ENCODE measurements at places on chromosomes 2 and 18.

GRCh38 chr2:48328942-48329723, 200.8 kb upstream of the STON1 start:
- no peak for DNase-seq

- DNase-seq: no peak
Measured at GRCh38 chr18:3577281-3577855, 127.4 kb downstream of the TGIF1 start.

GRCh38 chr18:37065254-37065653, 236.3 kb downstream of the KIAA1328 start:
- no peak for DNase-seq

- no peak for DNase-seq
Measured at GRCh38 chr2:223890721-223891120, 53.3 kb upstream of the AP1S3 start.

DNA sequence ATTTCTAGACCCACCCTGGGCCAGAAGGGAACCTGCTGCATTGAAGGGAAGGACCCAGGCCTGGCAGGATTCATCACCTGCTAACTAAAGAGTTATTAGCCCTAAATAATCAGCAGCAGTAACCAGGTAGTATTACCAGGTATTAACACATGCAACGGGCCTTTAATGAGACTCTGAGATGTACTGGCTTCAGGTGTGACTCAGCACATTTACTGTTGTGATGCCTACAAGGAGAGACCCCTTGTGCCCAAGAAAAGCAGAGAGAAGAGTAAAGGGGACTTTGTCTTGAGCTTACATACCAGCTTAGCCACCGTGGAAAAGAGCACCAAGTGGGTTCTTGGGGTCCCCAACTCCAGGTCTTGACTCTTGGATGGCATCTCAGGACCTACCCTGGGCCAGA, 243.1 kb upstream of the SLC39A10 start:
- no peak for DNase-seq

- no peak for DNase-seq
Measured at GRCh38 chr2:161761160-161761559, 136.9 kb downstream of the SLC4A10 start.

DNA sequence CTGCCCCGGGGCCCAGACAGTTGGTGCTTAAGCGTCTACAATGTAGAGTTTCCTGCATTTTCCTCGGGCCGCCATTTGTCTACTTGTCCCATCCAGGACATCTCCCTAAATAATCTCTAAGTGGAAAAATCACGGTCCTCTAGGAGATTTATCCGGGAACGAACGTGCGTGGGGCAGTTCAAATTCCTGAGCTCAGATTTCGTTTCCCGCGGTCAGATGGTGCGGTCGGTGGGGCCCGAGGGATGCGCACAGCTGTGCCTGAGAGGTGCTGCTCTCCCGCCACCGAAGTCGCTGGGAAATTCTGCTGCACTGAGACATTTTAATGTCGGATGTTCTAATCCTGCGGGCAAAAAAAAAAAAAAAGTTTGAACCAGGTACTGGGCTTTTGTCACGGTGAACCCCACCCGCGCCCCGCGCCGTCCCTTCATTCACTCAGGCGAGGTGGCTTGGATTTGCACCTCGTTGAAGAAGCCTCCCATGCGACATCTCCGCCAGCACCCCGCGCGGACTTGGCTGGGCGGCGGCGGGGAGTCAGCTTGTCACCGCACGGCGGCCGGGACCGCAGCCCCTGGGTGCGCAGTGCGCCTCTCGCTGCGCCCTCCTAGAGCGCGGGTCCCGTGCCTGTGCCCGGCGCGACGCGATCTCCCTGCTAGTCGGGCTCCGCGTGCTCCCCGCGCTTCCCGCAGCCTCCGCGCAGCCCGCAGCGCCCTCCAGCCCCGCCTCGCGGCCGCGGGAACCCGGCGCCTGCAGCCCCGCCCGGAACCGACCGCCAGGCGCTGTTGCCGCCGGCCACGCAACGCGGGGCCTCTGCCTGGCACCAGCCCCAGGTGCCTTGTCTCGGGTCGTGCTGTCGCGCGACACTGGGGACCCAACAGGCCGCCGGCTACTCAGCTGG, 191.9 kb upstream of the TCF4 start:
- no peak for DNase-seq

DNA sequence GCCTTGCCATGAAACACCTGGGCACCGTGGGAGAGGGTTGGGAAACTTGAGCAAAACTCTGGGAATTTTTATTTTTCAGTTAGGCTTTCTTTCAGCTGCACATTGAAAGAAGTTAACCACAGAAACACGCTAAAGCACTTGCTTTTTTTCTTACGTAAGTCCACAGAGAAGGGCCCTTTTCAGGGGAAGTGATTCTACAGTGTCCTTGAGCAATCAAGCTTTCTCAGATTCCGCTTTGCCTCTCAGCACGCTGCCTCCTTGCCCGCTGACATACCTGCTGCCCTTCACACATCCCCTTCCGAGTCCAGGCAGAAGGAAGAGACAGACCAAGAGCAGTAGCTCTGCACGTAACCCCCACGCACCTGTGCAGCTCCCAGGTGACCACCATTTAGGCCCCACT, 135.5 kb upstream of the MYT1L start:
- no peak for DNase-seq

DNA sequence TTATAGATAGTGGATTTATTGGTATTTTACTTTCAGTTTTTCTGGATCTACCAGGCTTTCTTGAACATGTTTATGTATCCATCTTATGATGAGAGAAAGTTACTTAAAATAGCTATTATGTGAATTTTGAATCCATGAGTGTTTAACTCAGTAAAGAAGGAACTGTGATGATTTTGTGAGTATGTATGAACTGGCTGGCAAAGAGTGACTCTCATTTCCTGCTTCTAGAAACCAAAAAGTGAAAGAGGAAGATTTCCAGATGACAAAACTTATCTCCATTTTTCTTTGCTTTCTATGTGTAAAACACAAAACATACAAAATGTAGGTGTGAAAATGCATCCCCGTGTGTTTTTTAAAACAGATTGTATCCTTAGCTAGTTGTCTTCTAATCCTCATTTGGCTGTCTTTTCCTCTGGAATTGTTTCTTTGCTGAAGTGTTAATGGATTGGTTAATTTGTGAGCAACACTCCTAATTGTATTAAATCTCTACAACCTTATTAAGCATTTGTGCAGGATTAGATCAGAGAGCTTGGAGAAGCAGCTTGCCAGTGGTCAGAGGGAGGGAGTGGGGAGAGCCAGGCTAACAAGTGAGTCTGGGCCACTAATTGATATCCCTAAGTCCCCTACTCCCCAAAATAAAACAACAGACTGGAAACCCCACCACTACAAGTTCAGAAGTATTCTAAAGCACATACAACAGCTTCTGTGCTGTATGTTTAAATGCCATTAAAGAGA, 23.9 kb downstream of the PTPRM start:
- no peak for DNase-seq

GRCh38 chr2:64972426-64972825, 16.8 kb upstream of the SLC1A4 start:
- no peak for DNase-seq

- no peak for DNase-seq
Measured at GRCh38 chr2:201938156-201938775, 95.4 kb upstream of the FZD7 start.

- no peak for DNase-seq
Measured at GRCh38 chr2:76413436-76413835, 702.7 kb upstream of the GCFC2 start.

DNA sequence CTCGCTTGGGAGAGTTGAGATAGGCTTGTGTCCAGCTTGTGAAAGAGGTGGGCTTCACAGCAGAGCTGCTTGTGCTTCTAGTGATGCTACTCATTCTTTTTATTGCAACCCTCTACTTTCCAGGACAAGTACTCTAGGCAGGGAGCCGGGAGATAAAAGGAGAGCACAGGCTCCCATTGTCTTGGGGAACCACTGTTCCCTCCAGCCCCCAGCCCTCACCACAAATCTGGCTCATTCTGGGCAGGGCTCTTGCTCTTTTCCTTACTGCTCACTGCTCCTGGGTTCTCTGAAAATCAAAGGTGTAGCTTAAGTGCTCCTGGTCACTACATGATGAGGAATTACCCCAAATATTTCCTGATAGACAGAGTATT, 81.4 kb downstream of the CABYR start:
- DNase-seq: no peak

DNA sequence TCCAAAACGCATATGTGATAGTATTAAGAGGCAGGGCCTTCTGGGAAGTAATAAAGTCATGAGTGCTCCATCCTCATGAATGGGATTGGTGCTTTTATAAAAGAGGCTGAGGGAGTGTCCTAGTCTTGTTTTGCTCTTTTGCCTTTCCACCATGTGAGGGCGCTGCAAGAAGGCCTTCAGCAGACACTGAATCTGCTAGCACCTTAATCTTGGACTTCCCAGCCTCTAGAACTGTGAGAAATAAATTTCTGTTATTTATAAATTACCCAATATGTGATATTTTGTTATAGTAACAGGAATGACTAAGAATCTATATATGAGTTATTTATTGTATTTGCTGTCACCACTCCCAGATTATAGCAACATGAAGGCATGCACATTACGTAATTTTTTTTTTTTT, 63.5 kb downstream of the PLA2R1 start:
- no peak for DNase-seq

DNA sequence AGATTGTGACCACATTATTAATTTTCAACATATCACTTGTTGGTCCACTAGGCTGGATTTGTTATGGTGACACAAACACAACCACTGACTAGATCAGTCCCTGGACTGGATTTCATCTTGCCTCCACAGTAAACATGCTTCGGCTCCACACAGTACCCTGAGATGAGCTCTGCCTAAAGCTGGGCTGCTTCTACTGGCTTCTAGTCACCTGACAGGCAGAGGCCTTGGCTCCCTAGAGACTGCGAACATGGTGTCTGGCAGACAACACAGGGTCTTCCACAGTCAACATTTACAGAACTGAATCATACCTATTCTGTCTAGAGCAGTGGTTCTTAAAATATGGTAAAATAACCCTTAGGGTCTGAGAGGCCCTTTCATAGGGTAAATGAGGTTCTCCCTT, 69.2 kb downstream of the RIT2 start:
- no peak for DNase-seq

GRCh38 chr18:63472380-63472779, 4.4 kb upstream of the SERPINB5 start:
- no peak for DNase-seq

GRCh38 chr2:96163415-96163767, 18.2 kb upstream of the DUSP2 start:
- no peak for DNase-seq

DNA sequence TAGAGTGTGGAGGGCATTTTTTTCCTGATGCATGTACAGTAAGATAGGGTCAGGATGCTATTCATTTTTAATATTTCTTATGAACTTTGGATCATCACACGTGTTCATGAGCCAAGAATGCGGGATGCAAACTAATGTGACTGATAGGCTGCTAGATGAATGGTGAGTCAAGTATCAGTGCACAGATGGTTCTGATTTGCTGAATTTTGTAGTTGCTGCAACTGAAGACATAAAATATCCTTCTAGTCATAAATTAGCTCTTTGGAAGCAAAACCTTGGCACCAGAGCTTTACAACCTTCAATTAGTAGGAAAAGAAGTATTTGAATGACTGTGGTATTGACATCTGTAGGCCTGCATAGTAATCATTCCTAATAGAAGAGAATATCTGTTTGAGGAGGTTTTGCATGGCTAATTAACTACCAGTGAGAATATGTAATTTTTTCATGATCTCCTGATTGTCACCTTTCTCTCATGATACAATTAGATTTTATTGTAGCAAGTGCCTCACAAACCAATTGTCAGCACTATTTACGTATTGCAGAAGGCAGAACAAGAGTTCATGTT, 94.0 kb downstream of the VRK2 start:
- peak; percentile 60 for DNase-seq

- DNase-seq: no peak
Measured at GRCh38 chr2:239442192-239442591, 41.4 kb upstream of the HDAC4 start.

DNA sequence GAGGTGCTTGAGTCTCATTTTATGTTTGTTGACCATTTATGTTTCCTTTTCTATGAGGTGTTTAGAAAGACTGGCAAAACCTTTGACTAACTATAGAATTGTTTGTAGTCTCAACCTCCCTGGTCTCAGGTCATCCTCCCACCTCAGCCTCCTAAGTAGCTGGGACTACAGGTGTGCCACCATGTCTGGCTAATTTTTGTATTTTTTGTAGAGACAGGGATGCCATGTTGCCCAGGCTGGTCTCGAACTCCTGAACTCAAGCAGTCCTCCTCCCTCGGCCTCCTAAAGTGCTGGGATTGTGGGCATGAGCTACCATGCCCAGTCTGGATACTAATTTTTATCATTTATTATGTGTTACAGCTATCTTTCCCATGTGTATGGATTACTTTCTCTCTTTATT, 67.8 kb downstream of the EML4 start:
- DNase-seq: no peak

All from stromal cell of bone marrow (primary cell).